ENCODE measurements at places on chromosomes 3 and 15. TPM values are rescaled to one million over a fixed set of nuclear protein-coding genes. Genes with fewer than 3 reads are reported as not detected.

- no peak for DNase-seq
These were observed 68.6 kb downstream of the EXOG start for GRCh38 chr3:38564631-38565338.

DNA sequence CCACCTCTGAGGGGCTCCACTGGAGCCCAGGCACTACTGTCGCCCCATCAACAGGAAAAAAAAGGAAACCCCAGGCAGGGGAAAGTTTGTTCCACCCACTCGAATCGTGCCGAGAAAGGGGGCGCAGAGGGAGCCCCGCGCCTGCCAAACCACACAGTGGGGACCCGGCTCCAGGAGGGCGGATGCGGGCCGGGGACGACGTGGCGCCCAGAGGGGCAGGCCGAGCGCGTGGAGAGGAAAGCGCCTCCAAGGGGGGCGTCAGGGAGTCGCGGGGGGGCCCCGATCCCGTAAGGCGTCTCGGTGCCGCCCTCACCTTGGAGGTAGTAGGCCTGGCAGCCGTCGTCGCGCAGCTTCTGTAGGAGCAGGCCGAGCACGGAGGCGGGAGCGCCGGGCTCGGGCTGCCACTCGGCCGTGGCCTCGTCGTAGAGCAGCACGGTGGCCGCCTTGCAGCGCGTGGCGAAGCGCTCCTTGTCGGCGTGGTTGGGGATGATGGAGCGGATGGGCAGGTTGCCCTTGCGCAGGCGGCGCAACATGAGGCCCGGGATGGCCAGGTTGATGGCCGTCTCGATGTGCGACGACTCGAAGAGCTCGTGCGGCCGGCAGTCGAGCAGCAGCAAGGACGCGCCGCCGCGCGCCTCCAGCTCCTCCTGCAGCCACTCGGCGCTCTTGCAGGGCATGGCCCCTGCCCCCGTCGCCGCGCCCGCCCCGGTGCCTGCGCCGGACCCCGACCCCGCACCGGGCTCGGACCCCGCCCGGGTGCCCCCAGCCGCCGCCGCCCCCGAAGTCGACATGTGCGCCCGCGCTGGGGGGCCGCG, 627 bp downstream of the DUSP7 start:
- DNase-seq, result peak; percentile 51

DNA sequence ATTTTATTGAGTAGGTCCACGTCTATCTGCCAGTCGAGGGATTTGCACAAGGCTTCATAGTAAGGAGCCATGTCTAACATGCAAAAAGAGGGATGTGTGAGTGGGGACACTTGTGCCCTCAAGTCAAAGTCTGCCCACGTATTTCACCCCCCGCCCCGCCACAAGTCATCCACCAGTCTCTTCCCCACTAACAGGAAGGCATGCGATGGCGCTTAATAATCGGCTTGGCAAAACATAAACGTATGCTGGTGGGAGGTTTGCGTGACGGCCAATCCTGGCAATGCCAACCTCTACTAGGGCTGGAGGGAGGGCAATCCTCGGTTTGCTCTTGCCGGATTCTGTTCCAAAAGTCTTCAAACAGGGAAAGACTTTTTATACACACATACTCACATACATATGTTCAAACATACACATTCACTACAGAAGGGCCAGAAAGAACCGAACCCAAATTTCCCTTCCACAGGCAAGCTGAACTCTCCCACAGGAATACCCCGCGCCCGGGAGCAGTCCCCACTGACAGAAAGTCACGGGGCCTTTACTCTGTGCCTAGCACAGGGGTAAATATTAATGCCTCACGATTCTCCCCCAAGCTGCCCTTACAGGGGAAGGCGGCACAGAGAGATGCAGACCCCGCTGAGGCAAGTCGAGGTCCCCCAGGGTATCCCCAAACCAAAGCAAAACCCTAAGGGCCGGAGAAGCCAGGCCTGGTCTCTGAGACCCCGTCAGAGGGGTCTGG, 675 bp downstream of the PSMD6 start:
- DNase-seq, result peak; percentile 6

DNA sequence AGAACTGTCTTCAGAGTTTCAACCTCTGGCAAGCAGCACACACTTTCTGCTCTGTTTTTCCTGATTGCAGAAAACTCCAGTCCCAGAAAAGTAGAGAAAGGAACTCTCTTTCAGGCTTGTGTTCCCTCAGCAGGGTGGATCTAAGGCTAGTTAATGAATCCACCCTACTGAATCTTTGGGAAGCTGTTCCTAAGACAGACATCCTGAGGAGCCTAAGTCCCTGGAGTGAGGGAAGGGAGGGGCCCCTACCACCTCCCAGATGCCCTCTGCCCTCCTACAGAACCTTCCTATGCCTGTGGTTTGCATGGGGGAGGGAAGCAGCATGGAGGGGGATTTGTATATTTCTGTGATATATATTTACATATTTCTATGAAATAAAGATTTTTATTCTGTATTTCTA, 124.4 kb downstream of the ANO10 start:
- no peak for DNase-seq

DNA sequence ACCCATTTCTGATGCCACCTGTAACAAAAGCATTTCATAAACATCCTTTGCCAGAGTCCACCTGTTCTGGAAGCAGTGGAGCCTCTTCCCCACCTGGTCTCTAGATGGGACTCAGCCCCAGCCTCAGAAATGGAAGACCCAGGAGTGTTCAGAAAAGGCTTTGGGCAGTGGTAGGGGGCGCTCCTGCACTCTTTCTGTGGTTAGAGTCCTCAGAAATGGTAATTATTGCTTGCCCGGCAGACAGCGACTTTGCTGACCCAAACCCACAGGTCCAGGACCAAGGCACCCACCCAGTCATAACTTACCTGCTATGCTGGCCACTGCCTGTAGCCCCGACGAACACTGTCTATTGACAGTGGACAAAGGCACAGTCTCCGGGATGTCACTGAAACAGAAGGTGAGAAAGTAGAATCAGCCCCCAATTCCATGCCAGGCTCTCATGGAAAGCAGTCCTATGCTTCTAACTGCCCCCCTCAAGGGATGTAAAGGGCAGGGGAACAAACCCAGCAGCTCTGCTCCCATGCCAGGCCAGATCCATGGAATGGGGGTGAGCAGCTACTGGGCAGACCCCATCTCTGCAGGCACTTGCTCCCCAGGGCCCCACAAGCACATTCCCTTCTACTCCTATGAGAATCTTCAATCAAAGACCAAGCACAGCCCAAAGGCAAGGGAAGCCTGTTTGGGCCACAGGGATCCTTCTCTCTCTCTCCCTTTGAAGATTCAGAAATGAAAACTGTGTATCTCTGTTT, 5.1 kb downstream of the ACAA1 start:
- no peak for DNase-seq

- DNase-seq, result peak; percentile 82
These were observed 26.9 kb upstream of the EHHADH start for GRCh38 chr3:185280572-185281365.

GRCh38 chr3:56365905-56366640, 102.2 kb downstream of the ERC2 start:
- no peak for DNase-seq

- no peak for DNase-seq
These were observed 45.4 kb downstream of the TJP1 start for GRCh38 chr15:29776859-29777258.

- DNase-seq, result no peak
These were observed 879 bp upstream of the PDHB start for GRCh38 chr3:58434511-58434910.

DNA sequence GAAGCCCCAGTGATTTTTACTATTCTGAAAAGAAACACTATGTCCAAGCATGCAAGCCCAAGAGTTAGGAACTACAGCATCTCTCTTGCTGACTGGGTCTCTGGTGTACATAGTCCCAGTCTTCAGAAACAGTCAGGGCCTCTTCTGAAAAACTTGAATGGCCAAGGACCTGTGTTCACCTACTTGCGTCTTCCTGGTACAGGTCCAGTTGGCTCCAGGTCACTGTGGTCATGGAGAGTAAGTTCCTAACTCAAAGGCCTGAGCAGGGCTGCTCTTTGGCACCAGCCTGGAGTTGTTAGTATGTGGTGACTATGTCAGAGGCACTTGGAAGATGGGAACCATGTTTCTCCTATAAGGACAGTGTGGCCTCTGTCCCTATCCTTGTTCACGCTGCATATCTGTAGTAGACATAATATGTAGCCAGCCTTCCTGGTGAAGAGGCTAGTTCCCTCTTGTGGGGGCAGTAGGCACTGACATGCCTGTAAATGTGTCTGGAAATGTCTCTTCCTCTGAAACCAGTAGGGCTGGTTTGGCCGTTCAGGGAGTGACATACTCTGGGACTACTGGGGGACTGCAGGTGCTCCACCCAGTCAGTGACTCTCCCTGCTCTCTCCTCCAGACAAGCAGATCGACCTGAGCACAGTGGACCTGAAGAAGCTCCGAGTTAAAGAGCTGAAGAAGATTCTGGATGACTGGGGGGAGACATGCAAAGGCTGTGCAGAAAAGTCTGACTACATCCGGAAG, 2.6 kb upstream of the RBM15B start:
- DNase-seq, result peak; percentile 89

- DNase-seq, result peak; percentile 43
These were observed 70.6 kb upstream of the STT3B start for GRCh38 chr3:31462050-31462569.

SERINC4 gene
- not detected for total RNA-seq

ERICH6 gene
- total RNA-seq, result not detected

PP2D1 gene
- total RNA-seq, result not detected

All from HT-29 (cell line).